ENCODE measurements at places on chromosomes 13 and 19.

GRCh38 chr19:29587518-29587986 is 18.5 kb upstream of the POP4 start:
- peak; percentile 56 for DNase-seq

DNA sequence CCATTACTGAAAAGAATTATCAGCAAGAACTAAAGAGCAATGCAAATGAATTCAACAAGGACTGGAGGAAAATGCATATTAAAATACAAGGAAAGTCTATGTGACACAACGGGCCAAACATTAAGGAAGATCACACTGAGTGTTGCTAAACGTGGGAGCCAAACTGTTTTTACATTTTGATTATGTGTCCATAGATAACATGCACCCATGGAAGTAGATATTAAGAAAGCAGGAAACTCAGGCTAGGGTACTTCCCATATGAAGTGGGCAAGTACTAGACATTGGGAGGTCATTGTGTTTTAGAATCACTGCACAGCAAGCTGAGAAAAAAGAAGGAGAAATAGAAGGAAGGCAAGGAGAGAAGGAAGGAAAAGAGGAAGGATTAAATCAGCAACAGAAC is 161.8 kb downstream of the KCTD12 start:
- no peak for DNase-seq

DNA sequence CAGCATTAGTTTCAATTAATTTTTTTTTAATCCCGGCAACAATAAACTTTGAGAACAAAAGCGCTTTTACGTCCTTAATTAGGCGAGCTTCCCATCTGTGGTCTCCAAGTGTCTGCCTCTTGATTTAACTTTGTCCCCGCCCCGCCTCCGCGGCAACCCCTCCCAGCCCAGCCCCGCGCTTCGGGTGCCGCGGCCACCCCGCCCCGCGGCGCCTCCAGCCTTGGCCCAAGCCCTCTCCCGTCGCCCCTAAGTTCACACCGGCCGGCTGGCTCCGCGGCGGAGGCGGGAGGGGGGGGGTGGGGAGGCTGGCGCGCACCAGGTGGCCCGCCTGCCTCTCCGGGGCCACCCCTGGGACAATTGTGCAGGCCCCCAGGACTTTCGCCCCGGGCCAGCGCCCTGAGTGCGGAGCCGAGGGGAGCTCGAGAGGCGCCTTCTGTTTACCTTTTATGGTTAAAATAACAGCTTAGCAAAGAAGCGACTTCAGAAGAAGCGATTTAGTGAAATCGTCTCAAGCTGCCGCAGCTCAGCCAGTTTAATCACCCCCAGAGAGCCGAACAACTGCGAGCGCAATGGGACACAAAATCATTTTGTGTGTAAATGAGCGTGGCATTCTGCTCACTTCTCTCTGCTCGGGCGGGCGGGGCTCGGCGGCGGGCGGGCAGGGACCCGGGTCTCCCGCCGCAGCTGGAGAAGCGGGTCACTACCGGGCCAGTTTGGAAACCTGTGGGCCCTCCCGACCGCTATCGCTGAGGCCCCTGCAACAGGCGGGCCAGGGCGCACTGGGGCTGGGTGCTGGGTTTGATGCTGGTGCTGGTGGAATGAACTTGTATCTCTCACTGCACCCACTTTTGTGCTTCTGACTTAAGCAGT is 1.4 kb downstream of the KCTD15 start:
- peak; percentile 32 for DNase-seq

GRCh38 chr19:43625918-43626579 is 6.6 kb upstream of the ZNF428 start:
- peak; percentile 37 for DNase-seq

GRCh38 chr13:73765651-73766384 is 368.4 kb downstream of the KLF12 start:
- DNase-seq: peak; percentile 76
